ENCODE measurements at places on chromosomes 2 and 18. TPM values are rescaled to one million over a fixed set of nuclear protein-coding genes. Genes with fewer than 3 reads are reported as not detected.

DNA sequence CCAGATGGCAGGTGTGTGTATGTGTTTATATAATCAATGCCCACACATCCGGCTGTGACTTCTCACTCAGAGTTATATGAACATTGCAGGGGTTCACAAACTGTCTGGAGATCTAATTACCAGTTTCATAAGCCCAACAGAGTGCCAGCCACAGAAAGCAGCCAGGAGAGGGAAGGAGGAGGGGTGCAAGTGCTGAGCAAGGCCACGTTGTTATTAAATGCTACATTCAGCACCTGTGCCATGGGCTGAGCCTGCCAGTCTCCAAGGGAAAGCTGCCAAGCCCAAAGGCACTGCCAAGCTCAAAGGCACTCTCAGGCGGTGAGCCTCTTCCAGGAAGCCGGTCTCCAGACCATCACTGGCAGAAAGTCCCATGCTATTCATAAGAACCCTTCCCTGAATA lies 17.4 kb downstream of the XDH start:
- peak; percentile 20 for DNase-seq

- no peak for DNase-seq
Observed at GRCh38 chr2:9918275-9918674, 33.2 kb upstream of the GRHL1 start.

FBLN7 gene
- polyA plus RNA-seq, result 0.74 TPM

GMCL1 gene
- 3.3 TPM for polyA plus RNA-seq

C2orf81 gene
- 1.3 TPM for polyA plus RNA-seq

DNA sequence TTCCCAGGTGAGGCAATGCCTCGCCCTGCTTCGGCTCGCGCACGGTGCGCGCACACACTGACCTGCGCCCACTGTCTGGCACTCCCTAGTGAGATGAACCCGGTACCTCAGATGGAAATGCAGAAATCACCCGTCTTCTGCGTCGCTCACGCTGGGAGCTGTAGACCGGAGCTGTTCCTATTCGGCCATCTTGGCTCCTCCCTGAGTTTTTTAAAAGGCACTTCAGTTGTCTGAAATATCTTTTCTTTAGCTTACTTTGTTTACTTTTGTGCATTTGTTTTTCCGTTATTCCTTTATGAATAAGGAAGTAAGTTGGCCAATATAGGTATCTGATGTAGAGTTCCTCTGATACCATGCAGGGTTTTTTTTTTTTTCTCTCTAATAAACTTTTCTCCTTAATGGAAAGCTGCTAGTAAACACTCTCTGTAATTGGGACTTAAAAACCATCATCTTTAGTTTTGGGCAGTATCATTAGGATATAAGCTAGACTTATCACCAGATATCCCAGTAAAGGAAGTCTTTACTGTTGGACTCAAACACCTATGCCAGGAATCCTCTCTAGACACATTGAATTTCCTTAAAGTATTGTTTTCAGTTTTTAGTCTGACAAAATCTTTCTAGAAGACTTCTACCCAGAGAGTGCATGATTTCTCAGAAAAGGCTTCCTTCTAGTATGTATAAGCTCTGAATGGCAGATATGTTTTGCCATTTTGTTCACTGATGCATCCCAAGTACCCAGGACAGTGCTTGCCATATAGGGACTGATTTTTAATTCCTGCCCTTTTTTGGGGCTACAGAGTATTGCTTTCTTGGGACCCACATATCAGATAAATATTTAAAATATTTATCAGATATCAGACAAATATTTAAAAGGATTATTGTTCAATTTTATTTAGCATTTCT lies 35.8 kb upstream of the DYSF start:
- DNase-seq, result no peak

KCNG2 gene
- not detected for polyA plus RNA-seq

- DNase-seq, result no peak
Observed at GRCh38 chr2:237532160-237532559, 34.2 kb upstream of the PRLH start.

LHCGR gene
- 0.37 TPM for polyA plus RNA-seq

DNA sequence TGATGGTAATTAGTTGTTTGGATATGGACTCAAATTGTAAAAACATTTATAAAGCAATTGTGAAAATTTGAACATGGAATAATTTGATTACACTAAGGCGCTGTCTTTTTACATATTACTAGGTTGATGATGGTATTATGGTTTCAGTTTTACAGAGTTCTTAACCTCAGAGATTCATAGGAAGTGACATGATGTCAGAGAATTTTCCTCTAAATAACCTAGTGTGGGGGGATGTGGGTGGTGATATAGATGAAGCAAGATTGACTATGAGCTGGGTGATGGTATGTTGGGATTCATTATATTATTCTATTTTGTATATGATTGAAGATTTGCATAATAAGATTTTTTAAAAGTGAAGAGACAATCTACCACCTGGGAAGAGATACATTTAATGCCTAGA lies 45.9 kb upstream of the ATP5MC3 start:
- DNase-seq, result no peak

POTEC gene
- not detected for polyA plus RNA-seq

Data from heart right ventricle (tissue), 16 donors.